ENCODE measurements at places on chromosomes 5 and 9. TPM values are rescaled to one million over a fixed set of nuclear protein-coding genes. Genes with fewer than 3 reads are reported as not detected.

DNA sequence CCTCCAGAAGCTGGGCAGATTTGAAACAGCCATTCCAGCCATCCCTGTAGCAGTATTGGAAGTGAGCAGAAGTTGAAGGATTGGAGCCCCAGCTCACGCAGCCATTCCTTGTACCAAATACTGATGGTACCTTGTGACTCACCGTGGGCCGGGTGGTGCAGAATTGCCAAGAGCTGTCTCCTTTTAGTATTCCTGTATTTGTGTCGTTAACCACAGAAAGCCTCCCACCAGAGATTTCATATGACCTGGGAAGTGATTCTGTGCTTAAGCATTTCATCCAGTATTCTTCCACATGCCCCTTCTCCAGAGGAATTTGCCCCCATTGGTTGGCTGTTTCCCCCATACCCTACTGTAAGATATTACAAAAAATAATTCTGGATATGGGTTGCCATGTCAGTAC lies 17.7 kb upstream of the TLX3 start:
- DNase-seq: no peak

DNA sequence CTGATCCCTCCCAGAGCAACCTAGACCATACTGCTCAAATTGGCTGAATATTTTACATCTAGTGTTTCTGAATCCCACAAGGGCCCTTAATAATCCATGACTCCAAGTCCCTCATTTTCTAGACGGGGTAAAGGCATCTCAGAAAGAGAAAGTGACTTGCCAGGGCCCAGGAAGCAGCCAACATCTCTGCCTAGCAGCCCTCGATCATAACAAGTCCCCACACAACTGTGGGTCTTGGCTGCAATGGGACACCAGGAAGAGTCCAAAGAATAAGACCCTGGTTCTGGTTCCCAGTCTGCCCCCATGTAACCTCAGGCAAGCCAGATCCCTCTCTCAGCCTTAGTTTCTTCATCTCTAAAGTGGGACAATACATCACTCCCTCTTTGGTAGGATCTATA lies 6.3 kb downstream of the ANXA6 start:
- DNase-seq: no peak

DNA sequence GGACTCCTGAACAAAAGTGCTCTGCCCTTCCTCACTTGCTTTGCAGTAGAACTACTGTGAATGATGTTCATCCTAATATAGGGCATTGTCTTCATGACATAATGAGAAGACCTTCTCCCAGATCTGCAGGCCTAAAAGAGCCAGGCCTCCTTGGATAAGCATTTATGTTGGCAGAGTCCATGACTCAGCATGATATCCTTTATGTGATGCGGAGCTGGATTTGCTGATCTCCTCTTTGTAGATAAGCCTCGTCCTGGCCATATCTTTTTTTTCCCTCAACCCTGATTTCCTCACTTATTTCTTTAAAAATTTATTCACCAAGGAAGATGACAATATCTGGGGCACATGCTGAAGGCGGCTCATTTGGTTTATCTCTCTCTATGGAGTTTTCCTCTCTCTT lies 62.4 kb upstream of the TAS2R1 start:
- DNase-seq: no peak

- no peak for DNase-seq
Measured at GRCh38 chr9:136944212-136944518, 373 bp downstream of the FBXW5 start.

Gene TAF11L11
- not detected for total RNA-seq
